ENCODE measurements at places on chromosomes 2 and 18. TPM values are rescaled to one million over a fixed set of nuclear protein-coding genes. Genes with fewer than 3 reads are reported as not detected.

COBLL1 gene
- 121 TPM for polyA plus RNA-seq

COLEC12 gene
- polyA plus RNA-seq: 24.0 TPM

METTL8 gene
- polyA plus RNA-seq: 14.9 TPM

ZNF892 gene
- 3.8 TPM for polyA plus RNA-seq
